Activated CD4-positive, alpha-beta T cell treated with anti-CD3 and anti-CD28 coated beads for 4 hours (primary cell): ENCODE measurements at places on chromosomes 1 and 21.
A peak's percentile ranks its signal among the peaks of the same experiment; 100 is the strongest.

- peak; percentile 55 for DNase-seq
Measured at GRCh38 chr1:205440476-205441317, 15.1 kb downstream of the BLACAT1 start.

DNA sequence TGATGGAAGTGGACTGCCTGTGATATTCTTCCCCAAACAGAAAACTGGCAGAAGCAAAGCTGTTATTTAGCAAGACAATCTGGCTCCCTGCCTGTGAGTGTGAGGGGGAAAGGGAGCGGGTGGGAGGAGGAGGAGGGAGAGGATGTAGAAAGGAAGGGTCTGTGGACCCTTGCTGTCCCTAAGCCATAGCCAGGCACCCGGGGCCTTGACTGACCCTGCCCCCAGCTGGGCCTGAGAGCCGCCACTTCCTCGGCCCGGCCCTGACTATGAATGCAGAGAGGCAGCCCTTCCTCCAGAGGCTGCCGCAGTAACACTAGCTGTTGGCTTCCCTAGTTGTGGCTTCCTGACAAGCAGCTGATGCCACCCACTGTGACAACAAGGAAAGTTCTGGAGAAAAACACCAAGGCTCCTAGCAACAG lies 13.9 kb downstream of the PLA2G2F start:
- DNase-seq: no peak

- DNase-seq: no peak
Measured at GRCh38 chr21:29233611-29234540, 64.8 kb upstream of the BACH1 start.

DNA sequence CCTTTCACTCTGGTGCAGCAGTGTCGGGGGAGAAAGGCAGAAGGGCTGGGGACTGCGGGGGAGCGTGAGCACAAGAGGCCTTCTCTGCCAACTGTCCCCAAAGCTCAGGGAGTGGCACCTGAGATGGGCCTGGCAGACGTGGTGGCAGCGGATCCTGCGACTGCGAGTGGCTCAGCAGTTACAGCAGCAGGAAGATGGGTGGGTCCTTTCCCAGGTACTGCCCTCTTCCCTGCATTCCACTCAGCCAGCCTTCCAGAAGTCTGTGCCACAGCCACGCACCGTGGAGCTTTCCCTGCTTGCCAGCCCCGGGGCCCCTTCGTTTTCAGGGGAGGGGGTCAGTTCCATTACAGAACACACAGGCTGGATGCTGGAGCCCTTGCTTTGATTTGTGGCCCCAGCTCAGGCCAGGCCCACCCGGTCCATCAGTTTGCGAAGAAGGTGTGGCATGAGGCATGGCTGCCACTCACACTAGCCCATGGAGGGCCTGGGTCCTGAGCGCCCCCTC lies 17.2 kb downstream of the MTHFR start:
- DNase-seq: no peak

DNA sequence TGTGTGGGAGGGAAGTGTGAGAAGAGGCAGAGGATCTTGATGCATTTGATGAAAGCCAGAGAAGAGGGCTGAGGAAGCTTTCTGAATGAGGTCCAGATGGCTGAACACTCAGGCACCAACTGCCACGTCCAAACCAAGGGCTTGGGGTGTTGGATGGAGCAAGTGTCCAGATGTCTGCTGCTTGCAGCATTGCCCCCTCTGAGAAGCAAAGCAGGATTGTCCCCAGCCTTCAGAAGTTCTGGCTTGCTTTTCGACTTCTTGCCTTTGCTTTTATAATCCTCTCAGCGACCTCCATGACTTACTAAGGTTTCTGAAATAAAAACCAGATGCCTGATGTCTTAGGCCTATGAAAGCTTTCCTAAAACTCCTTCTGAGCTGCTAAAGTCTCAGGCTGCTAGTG lies 182.5 kb downstream of the HUNK start:
- DNase-seq: no peak
